GM04504 (cell line): ENCODE measurements at places on chromosomes 1 and 21.

GRCh38 chr1:118304722-118305359 is 119.8 kb upstream of the SPAG17 start:
- DNase-seq = no peak

GRCh38 chr1:208808301-208808700 is 564.1 kb upstream of the PLXNA2 start:
- no peak for DNase-seq

- DNase-seq = no peak
These were observed 14.2 kb upstream of the F13B start for GRCh38 chr1:197081117-197081753.

- DNase-seq = no peak
These were observed 16.8 kb downstream of the PLPPR4 start for GRCh38 chr1:99281105-99281504.

GRCh38 chr1:20684651-20685050 is 23.5 kb upstream of the DDOST start:
- DNase-seq = no peak

GRCh38 chr21:28378026-28378425 is 614.7 kb downstream of the LTN1 start:
- no peak for DNase-seq

DNA sequence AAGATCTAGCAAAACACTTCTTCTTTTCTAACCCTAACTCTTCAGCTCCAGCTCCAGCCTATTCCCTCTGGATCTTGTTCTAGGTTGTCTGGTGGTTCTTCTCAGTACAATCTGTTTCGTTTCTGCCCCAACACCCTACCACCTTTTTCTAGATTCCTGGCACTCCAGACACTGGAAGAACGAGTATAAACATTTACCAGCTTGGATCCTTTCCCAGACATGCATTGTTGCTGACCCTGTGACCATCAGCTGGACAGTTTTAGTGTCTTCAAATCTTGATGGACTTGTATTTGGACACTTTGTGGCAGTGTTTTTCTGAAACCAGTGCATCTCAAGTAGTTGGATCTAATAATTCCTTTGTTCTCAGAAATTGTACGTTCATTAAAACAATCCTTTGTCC is 30.6 kb upstream of the CACNA1E start:
- no peak for DNase-seq

- no peak for DNase-seq
These were observed 17.2 kb downstream of the RBM15 start for GRCh38 chr1:110356379-110356778.

DNA sequence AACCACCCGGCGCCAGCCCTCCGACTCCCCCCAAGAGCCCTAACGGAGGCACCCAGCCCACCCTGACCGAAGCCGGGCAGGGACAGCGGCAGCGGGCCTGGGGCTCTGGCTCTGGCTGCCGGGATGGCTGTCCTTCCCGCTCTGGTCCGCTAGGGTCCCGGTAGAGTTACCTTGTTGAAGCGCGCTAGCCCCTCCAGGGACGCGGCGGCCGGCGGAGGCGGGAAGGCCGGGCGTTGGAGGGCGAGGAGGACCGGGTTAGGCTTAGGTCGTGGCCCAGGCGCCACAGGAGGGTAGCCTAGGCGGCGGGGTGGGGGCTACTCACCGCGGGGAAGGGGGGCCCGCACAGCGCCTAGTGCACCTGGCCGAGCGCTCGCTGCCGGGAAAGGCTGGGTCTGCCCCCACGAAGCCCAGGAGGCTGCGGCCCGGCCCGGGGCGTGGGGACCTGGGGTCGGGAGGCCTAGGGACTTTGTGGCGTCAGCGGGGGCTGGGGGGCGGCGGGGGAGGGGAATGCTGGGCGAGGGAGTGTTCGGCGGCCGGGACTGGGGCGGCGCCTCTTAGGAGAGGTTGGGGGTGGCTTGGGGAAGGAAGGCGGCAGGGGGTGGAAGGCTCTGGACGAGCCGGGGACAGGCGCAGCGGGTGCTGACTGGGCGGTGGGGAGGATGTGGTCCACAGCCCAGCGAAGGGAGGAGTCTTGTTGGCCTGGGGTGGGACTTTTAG is at the start of gene TRIM17:
Gene TRIM17, minus strand, starts transcription at position 645 of the 717 bp plus-strand sequence. CDS start 1,789 bp downstream, outside the sequence.
- DNase-seq = no peak

DNA sequence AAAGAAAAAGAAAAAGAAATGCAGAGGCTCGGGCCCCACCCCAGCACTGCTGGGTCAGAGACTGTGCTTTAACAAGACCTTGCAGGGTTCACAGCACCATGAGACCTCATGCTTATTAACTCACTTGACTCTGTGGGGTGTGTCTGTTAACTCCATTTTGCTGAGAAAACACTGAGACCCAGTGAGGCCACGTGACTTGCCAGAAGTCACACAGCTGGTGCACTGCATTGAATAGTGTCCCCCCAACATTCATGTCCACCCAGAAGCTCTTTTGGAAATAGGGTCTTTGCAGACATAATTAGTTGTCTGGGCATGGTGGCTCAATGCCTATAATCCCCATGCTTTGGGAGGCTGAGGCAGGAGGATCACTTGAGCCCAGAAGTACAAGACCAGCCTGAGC is 39.7 kb downstream of the CHD5 start:
- DNase-seq = no peak

- DNase-seq = no peak
These were observed 316.7 kb downstream of the CHRM3 start for GRCh38 chr1:239703075-239703474.

GRCh38 chr1:38221006-38221649 is 174.5 kb upstream of the POU3F1 start:
- peak; percentile 70 for DNase-seq

DNA sequence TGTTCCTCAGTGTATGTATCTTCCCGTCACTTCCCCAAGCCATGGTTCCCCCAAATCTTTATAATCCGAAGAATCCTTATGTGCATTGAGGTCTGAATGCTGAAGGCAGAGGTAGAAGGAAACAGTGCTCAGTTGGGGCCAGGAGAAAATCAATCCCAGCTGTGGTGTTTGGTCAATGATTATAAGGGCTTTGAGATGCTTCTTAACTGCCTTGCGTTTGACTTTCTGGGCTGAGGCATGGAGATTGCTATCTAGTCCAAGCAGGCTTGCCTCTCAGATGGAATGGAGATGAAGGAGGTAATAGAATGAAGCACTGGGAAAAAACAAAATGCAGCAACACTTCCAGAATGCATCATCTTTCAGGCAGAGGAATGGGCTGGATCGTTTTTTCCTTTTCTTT is 3.6 kb upstream of the MAP1LC3C start:
- DNase-seq = no peak

- peak; percentile 93 for DNase-seq
These were observed 8.1 kb upstream of the POFUT2 start for GRCh38 chr21:45295576-45296365.

GRCh38 chr1:90200646-90201205 is 205.8 kb downstream of the ZNF326 start:
- DNase-seq = no peak

DNA sequence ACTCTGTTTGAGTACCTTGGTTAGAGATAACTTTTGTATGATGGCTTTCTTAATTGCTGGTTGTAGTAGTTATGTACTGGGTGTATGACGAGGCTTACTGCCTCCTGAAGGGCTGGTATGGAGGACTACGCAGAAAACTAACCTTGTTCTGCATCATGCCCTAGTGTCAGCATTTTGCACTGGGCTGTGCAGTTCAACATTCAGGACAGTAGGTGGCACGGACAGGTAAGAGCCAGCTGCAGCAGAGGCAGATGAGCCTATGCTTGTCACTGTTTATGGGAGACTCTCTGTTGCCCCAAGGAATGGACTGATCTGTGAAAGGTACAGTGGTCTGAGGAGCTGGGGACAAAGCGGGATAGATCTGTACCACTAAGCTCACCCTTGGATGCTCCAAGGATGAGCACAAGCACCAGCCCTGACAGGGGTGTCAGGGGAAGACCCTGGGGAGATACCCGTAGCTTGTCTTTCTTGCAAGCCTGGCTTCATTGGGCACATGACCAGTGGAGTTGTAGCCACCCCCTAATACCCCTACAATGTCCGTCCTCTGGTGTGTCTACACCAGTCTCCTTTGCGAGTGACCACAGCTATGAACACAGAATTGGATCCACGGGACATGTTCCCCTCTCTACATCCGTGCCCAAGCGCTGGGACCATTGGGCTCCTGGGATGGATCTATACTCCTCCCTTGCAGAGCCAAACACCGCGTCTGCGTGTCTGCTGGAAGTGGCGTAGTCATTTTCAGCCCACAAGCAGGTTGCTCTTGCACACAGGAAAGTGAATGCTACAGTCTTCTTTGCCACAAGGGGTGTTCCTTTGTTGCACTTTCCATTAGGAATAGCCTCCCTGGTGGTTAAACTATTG is 51.1 kb upstream of the CFHR3 start:
- DNase-seq = no peak

DNA sequence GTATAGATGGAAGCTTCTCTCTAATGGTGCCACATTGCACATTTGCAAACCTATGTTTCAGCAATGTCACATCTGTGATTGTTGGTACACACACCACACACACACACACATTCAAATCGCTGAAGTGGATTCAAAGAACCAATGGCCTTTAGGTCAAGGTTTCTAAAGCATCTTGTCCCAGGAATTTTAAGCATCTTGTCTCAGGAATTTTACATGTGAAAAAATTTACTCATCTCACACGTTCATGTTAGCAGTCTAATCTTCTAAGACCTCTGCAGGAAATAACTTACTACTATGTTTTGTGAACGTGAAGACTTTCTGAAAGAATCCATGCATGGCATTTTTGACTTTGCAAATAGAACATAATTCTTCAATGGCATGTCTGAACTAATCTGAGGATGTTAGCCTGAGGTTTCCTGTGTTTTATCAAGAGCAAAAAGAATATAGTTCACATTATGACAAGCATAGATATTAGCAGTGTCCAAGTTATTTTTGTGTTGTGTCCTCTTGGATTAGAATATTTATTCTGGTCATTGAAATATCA is 125.1 kb downstream of the CYYR1 start:
- DNase-seq = no peak

DNA sequence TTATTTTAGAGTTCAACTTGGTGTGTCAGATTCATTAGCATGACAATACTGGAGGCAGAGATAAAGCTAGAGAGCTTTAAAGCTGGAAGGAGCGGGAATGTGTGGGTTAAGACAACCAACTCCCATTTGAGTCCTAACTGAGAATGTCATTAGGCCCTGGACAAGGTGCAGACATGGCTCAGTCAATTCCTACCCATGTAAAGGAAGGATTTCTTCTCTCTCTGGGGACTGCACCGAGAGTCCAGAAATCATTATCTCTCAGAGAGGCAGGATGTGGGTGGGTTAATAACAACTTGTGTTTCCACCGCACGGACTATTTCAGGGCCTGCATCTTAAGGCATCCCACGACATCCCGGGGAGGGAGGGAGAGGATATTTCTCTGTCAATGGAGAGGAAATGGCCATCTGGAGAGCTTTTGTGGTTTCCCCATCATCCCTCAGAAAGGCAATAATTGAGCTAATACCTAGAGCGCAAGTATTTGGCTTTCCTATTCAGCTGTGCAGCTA is 46.7 kb upstream of the SARS1 start:
- DNase-seq = peak; percentile 23

DNA sequence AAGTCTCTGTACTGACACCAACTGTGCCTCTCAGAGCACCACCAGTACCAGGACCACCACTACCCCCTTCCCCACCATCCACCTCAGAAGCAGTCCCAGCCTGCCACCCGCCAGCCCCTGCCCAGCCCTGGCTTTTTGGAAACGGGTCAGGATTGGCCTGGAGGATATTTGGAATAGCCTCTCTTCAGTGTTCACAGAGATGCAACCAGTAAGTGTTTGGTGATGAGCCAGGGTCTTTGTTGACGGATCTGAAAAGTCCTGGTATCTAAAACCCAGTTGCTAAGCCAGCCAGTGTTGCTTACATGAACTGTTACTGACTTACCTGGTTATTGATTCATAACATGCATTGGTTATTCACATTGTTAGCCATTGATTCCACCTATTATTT is 1.1 kb downstream of the C1orf56 start:
- no peak for DNase-seq

GRCh38 chr1:204081164-204081790 is 8.4 kb downstream of the SOX13 start:
- no peak for DNase-seq

- peak; percentile 44 for DNase-seq
These were observed 84.4 kb downstream of the NKAIN1 start for GRCh38 chr1:31155216-31155806.

GRCh38 chr1:164720440-164721227 is 161.7 kb downstream of the PBX1 start:
- DNase-seq = no peak

- DNase-seq = peak; percentile 63
These were observed 66.0 kb upstream of the BACH1 start for GRCh38 chr21:29232530-29233255.

GRCh38 chr1:108624069-108624468 is 36.8 kb downstream of the HENMT1 start:
- no peak for DNase-seq

GRCh38 chr1:32539584-32540571 is 651 bp downstream of the ZBTB8A start:
- peak; percentile 10 for DNase-seq

DNA sequence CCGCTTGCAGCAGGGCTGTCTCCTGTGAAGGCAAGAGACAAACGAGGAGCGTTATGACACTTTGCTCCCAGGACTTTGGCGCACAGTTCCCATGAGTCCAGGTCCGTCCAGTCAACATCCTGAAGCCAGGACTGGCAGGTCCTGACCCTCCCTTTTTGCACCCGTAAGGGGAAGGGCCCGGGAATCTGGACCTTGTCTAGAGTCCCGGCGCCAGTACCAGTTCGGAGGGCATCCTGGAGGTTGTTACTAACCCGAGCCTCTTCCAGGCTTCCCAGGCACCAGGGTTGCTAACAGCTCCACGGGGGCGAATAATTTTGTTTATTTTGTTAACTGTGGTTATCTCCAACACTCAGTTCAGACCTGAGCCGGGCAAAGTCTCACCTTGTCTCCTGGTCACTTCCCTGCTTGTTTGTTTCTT is 682 bp upstream of the RWDD3 start:
- DNase-seq = peak; percentile 4

DNA sequence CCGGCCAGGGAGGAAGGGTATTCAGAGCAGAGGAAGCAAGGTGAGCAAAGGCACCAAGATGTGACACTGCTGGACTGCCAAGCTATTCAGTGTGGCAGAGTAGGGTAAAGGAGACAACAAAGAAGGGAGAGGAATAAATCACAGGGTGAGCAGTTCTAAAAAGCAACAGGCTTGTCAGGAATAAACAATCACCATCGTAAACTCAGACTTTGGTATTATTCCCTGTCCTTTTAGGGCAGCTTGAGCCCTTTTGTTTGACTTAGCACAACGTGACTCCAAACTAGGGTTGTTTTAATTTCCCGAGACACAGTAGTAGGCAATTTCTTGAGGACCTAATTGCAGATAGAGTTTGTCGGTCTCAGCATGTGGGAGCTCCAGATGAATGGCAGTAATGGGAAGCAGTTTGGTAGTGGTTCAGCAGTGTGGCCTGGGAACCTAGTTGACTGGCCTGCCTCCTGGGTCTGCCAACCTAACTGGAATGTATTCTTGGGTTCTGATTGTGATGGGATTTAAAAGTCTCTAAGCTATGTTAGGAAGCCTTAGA is 4.3 kb downstream of the CR1L start:
- DNase-seq = no peak

GRCh38 chr1:45508295-45509151 is 8.4 kb downstream of the MMACHC start:
- DNase-seq = no peak
